NCI-H1694 treated with DMSO at 0.1 percent for 48 hours (cell line): ENCODE measurements at places on chromosomes 3 and 15.

DNA sequence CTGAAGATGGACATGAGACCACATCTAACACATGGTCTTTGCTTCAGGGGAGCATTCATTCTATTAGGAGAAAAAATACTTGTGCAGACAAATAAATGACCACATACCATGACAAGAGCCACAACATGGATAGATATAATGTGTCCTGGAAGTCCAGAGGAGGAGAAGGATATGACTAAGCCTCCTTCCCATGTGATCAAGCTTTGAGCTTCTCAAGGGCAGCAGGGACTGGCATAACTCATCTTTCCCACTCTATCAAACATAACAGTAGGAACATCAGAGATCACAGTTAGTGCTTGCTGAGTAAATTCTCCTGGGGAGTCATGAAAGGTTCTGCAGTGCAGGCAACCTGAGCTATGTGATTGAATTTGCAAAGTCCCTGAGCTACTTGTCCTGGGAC is 86.0 kb upstream of the LPP start:
- no peak for DNase-seq

DNA sequence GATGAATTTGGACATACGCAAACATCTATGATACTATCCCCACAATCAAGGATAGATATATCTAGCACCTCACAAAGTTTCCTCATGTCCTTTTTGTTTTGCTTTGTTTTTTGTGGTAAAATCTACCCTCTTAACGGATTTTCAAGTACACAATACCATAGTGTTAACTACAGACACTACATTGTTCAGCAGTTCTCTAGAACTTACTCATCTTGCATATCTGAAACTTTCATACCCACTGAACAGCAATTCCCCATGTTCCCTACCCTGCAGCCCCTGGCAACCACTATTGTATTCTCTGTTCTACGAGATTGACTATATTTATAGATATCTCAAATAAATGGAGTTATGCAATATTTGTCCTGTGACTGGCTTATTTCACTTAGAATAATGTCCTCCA is 58.1 kb upstream of the TJP1 start:
- no peak for DNase-seq

GRCh38 chr3:179528772-179529171 is 34.0 kb upstream of the ACTL6A start:
- no peak for DNase-seq

DNA sequence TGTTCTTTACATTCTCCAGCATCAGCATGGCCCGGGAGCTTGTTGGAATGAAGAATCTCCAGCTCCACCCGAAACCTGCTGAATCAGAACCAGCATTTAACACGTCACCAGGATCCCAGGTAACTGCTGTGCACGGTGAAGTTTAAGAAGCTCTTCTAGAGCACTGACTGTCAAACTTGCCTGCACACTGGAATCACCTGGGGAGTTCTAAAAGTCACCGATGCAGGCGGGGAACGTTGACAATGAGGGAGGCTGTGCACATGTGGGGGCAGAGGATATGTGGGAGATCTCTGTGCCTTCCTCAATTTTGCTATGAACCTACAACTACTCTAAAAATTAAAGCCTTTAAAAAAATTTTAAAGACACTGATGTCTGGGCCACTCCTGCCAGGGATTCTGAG is 19.1 kb upstream of the PAQR5 start:
- DNase-seq: no peak

- DNase-seq: no peak
These were observed 124.0 kb downstream of the ATP1B3 start for GRCh38 chr3:142000325-142000870.

- DNase-seq: peak; percentile 16
These were observed 513.9 kb downstream of the NLGN1 start for GRCh38 chr3:173911446-173911845.

- no peak for DNase-seq
These were observed 148.4 kb downstream of the CNTN4 start for GRCh38 chr3:2246873-2247648.

GRCh38 chr3:131957511-131957910 is 77.3 kb downstream of the CPNE4 start:
- no peak for DNase-seq

DNA sequence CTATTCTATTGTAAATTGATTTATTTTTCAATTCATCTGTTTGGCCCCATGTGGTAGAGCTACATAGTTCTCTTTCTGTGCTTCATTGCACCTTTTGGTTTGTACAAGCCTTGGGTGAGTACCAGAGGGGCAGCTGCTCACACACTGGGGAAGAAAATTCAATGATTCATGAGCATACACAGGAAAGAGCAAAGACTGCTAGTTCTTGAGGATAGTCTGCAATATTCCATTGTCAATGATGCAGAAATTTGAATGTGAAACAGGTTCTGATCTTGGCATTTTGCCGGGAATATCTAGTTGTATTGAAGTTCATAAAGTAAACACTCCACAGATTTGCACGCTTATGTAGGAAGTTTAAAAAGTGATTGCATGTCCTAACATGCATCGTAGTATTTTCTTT is 304.6 kb downstream of the NAALADL2 start:
- DNase-seq: no peak

- DNase-seq: no peak
These were observed 9.6 kb downstream of the ARHGEF3 start for GRCh38 chr3:56792193-56792592.

GRCh38 chr15:93829115-93829870 is 402.1 kb upstream of the MCTP2 start:
- DNase-seq: no peak

- no peak for DNase-seq
These were observed 48.9 kb upstream of the KY start for GRCh38 chr3:134699721-134700120.

DNA sequence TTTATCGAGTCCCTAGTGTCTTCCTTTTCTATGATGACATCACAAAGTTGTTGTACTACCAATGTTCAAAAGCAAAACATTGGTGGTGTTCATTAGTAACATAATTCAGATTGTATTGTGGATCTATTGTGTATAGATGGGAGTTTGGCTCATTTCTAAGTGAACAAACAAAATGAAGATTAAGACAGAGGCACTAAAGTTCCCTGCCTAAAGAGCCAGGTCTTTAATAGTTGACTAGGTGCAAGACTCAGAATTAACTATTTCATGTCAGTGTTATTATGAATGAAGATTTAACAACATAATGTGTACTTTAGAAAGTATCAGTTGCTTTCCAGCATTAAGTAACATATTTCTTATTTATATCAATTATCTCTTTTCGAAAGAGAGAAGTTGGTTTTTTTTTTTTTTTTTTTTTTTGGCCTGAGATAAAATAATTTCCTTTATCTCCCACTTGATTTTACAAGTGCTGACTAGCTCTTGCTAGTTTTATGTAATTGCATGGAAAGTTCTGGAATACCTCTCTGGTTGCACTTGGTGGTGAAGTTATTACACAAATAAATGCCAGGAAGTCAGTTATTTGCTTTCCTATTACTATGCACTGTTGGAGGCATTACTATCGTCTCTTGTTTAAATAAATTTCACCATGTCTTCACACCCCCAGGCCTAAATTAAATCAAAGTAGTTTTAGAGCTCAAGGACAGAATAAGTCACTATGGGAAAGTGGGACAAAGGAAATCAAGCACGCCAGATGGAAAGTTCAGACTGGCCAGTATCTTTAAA is 48.7 kb downstream of the NAALADL2 start:
- DNase-seq: no peak

GRCh38 chr15:55700876-55701275 is 42.1 kb downstream of the PRTG start:
- no peak for DNase-seq

GRCh38 chr3:10522646-10523303 is 17.4 kb upstream of the ATP2B2 start:
- DNase-seq: no peak

GRCh38 chr3:47013231-47013630 is 33.8 kb downstream of the NBEAL2 start:
- DNase-seq: no peak

- DNase-seq: no peak
These were observed 1014.7 kb upstream of the CFAP20DC start for GRCh38 chr3:60064210-60065178.

- DNase-seq: no peak
These were observed 1.8 kb downstream of the DAPK2 start for GRCh38 chr15:64044300-64045100.

DNA sequence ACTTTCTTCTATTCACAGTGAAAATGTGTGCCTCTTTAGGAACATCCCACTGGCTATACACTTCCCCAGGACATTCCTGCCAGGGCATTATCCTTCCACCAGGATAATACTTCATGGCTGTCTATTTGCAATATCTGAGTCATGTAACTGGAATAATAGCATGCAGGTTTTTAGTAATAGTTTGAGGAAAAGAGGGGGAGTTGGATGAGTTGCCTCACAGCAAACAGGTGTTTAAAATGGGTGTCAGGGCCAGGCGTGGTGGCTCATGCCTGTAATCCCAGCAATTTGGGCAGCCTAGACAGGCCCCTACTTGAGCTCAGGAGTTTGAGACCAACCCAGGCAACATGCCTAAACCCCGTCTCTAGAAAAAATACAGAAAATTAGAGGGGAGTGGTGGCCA is 585.9 kb downstream of the DIPK2A start:
- no peak for DNase-seq

DNA sequence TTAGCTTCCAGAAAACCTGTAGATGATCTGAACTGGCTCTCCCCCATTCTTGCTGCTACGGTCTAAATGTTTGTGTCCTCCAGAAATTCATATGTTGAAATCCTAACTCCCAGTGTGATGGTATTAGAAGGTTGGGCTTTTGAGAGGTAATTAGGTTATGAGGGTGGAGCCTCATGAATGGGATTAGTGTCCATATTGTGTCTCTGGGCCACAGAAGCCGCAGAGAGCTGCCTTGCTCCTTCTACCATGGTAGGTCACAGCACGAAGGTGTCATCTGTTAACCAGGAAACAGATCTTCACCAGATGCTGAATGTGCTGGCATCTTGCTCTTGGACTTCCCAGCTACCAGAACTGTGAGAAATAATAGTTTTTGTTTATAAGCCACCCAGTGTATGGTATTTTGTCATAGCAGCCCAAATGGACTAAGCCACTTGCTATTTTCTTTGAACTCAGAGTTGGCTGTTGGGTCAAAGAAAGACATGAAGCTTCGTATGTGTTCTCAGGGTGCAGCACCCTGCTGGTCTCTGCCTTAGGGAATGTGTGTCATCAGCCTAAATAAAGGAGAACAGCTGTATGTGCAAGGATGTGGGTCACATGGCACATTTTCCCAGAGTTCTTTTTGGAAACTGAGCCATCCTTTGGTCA is 317.5 kb upstream of the SLCO3A1 start:
- DNase-seq: no peak

DNA sequence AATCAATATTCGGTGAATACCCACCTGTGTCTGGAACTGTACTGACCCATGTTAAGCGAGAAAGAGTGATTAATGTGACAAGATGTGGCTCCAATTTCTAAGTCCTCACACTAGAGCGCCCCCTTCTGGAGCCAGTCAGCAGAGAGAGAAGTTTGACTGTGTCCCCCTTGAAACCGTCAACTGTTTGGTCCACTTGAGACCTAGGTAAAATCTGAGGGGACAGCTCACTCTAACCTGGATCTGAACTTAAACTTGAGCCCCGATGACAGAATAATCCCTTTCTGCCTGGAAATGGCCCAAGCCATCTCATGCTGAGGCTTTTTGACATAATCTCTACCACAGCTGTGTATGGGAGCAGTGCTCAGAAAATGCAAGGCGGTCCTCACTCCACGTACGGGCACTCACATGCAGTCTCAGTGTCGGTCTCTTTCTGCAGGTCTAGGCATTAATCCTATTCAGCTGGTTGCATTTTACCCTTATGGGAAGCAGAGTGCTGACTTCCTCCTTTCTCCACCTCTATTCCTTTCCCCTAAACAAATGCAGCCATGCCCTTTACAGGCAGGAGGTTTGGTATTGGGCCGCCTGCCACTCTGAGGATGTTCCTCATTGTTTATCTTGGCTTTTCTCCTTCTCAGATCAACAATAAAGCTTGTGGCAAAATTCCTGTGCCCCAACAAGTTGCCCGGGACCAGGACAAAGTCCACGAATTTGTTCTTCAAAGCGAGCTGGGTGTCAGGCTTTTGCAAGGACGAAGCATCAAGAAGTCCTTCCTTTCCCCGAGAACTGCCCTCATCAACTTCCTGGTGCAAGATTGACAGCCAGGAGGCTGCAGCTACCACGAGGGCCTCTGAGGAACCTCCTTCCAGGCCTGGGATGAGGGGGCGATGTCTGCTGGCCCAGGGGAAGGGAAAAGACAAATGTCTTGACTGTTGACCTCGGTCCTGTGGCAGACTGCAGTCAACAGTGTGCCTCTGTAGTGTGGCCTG is 47.5 kb upstream of the LIMD1 start:
- DNase-seq: no peak

- DNase-seq: no peak
These were observed 291.2 kb upstream of the RBMS3 start for GRCh38 chr3:28989646-28990089.

GRCh38 chr3:53795176-53795575 is 51.0 kb downstream of the CHDH start:
- no peak for DNase-seq

DNA sequence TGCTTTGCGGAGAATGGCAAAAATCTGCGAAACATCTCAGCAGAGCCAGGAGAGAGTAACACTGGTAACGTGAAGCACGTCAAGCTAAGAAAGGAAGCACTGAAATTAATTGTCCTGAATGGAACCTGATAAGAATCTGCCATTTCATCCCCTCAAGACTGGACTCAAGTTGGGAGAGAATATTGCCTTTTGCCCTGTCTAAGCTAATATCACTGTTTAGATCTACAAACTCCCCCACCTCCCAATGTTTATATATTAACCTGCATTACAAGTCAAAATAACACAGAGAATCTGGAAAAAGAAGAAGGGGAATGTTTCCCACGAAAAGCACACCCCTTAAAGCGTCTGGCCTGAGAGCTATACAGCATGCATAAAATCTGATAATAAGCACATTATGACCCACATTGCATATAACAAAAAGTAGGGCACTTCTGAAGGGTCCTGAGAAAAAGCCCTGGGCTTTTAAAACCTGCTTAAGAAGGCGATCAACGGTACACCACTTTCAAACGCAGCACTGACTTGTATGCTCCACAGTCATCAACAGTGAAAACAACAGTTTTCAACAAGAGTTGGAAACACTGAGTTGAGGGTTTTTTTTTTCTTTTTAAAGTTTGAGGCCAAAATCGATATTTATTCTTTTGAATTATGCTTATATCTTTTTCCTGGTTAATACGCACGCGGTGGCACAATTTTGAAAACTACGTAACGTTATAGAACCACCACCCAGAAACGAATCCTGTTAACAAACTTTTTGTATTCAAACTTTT is 1.4 kb upstream of the KAT2B start:
- no peak for DNase-seq
